ENCODE measurements at places on chromosomes 2 and 18. TPM values are rescaled to one million over a fixed set of nuclear protein-coding genes. Genes with fewer than 3 reads are reported as not detected.

DNA sequence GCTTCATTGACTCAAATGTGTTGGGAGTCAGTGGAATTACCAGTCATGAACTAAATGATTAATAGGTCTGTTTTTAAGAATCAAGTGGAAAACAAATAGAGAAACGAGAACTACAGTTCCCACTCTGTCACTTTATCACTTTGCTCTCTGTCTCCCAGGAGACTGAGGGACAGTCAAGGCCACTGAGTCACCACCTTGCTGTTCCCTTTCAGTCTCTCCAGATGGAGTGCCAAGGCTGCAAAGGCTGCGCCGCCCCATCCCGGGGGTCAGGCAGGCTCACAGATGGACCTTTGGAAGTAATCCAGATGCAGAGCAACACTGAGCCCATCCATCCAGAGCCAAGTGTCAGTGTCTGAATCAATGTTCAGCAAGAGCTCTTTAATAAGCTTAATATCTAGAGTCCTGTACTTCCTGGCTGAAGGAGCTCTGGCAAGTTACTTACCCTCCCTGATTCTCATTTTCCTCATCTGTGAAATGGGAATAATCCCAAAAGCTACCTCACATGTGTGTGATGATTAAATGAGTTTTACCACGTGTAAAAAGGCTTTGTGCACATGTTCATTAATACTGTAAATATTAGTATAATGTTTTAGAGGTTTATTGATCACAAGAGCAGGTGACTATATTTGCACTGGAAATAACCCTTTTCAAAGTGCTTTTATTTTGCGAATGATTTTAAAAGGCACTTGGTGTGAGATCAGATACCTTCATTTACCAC, 43.0 kb upstream of the EFEMP1 start:
- DNase-seq, result no peak

Gene ARHGEF33
- polyA plus RNA-seq, result 3.1 TPM

Gene TWIST2
- polyA plus RNA-seq, result 7.2 TPM

DNA sequence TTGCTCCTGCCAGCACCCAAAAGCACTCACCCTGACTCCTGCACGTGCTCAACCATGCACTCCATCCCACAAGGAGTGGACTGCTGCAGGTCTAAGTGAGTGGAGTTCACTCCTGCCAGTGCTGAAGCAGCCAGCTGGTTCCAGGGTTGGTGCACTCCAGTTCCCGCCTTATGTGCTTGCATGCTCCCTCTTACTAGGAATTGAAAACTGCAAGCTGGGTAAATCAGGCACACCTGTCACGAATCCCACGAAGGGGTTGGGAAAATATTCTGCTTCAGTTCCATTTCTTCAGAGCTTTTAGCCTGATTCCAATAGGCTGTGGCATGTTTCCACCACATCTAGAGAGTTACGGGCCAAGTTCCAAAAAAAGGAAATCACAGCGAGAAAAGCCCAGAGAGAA, 1365.5 kb upstream of the CHAC2 start:
- DNase-seq, result no peak

GRCh38 chr18:79489899-79490625, 94.3 kb downstream of the NFATC1 start:
- no peak for DNase-seq

DNA sequence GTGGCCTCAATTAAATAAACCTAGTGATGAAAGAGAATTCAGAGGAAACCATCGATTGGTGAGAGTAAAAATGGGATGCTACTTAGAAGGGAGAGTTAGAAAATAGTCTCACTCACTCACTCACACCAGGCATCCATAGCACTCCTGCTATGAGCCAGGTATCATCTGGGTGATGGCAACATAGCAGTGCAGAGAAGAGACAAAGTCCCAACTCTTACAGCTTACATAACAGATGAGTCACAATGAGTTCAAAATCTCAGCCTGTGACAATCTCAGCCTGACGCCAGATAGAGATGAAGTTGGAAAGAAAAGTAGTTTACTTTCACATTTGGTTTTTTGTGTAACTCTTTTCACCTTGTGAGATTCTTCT, 55.4 kb upstream of the THOC1 start:
- no peak for DNase-seq

Measured in left renal cortex interstitium (tissue), 4 donors.